ENCODE measurements at places on chromosomes 12 and 14. TPM values are rescaled to one million over a fixed set of nuclear protein-coding genes. Genes with fewer than 3 reads are reported as not detected.
A peak's percentile ranks its signal among the peaks of the same experiment; 100 is the strongest.

GRCh38 chr12:30997685-30998440, 71.3 kb downstream of the TSPAN11 start:
- no peaks in the 10 kb centered on the region for H3K27me3 ChIP-seq
- H3K27ac ChIP-seq: no peak overlapping the region
- no peak for DNase-seq
- no peaks in the 10 kb centered on the region for H3K4me1 ChIP-seq

The DPF3 gene
- 2.0 TPM for total RNA-seq

DNA sequence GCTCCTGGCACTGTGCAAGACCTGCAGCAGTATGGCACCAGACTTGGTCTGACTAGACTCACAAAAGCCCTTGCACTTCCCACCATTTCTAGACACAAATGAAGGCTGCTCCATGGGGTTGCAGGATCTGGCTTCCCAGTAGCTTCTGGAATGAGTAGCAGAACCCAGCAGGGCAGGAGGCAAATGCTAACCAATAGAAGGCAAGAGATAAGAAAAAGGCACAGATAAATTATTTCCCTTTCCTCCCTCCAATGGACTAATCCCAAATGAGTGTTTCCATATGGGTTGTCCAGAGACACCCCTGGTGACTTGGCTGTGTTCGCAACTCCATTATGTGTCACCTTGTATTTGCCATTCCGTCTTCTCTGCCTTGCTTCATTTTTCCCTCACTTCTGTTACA, 49.7 kb downstream of the KIF21A start:
- H3K4me3 ChIP-seq: no peak overlapping the region
- no peaks in the 10 kb centered on the region for H3K4me1 ChIP-seq
- H3K36me3 ChIP-seq: no peaks in the 10 kb centered on the region
- no peak overlapping the region for H3K27ac ChIP-seq

DNA sequence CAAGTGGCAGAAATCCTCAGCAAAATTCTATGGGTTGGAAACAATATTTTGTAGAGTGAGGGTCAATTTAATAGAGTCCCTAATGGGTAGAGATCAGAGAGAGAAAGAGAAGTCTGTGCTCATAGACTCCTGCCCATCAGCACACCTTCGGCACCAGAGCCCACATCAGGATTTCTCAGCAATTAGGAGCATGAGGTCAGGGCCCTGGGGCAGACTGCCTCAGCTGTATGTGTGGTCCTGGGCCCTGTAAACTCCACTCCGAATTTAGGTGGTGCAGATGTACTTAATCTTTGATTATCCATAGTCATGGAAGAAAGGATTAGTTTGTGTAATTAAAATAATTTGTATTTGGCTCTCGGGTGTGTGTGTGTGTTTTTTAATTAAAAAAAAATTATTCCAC, 372.6 kb downstream of the AEBP2 start:
- no peaks in the 10 kb centered on the region for H3K36me3 ChIP-seq
- no peaks in the 10 kb centered on the region for H3K27me3 ChIP-seq
- no peak for DNase-seq

The KRT6A gene
- total RNA-seq: not detected

DNA sequence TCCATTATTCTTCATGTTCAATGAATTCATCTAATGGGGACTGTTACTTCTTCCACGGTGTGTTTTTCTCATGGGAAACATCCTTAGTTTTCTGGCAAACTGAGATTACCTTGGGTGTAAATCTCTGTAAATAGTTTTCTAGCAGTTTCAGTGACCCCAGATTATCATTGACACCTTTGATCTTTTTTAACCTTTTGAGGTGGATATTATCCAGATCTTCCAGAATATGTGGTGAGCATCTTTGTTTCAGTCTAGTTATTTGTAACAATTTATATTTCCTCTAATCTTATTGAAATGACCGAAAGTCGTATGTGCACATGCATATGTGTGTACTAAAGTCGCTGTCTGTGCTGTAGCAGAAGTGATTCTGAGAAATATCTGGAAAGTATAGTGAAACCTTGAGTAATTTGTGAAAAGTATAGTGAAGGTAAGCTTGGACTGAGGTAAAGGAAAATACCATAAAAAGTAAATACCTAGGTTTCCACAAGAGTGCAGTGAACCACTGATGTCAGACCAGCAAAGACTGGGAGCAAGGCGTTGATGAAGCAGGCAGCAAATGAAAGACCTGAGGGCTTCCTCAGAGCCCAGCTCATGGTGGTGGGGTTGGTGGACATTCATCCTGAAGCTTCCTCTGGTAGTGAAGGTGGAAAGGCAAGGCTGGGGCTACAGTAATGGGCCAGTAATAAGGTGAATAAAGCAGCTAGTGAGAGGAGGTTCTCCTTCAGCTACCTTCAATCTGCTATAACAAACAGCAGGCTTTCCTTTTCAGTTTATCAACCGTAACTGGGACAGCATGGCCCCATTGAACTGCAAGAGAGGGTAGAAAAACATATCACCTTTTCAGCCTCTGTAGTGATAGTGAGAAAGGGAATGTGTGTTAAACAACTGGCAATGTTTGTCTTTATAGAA, 480.2 kb upstream of the FBXO33 start:
- no peak for DNase-seq
- H3K27ac ChIP-seq: no peak overlapping the region
- no peak overlapping the region for H3K4me3 ChIP-seq
- H3K36me3 ChIP-seq: no peaks in the 10 kb centered on the region
- H3K4me1 ChIP-seq: no peaks in the 10 kb centered on the region

GRCh38 chr14:75046275-75046674, 5.0 kb downstream of the MLH3 start:
- DNase-seq: no peak
- no peak overlapping the region for H3K27ac ChIP-seq
- H3K4me1 ChIP-seq: peaks cover 17% of the 10 kb centered on the region
- H3K36me3 ChIP-seq: peaks cover 8% of the 10 kb centered on the region
- H3K4me3 ChIP-seq: no peak overlapping the region

DNA sequence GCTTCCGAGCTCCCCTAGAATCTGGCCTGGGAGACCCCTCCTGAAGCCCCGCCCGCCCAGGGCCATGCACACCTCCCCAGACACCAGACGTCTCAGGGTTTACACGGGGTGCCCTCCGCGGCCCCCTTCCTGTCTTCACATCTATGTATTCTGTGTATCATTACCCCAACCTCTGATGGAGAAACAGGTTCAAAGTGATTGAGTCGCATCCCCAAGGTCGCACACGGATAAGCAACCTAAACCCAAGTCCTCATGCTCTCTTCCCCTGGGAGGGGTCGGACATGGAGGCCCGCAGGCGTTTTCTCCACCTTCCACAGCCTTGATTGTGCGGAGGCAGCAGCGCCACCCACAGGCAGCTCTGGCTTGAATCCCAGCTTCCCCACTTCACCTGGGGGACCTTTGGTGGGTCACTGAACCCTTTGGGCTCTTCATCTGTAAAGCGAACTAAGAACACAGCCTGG, 237.3 kb downstream of the BCL11B start:
- H3K4me1 ChIP-seq: no peaks in the 10 kb centered on the region
- no peak overlapping the region for H3K27ac ChIP-seq
- H3K4me3 ChIP-seq: no peak overlapping the region
- H3K27me3 ChIP-seq: no peaks in the 10 kb centered on the region

- peak; percentile 28 for DNase-seq
- H3K27me3 ChIP-seq: no peaks in the 10 kb centered on the region
- no peak overlapping the region for H3K4me3 ChIP-seq
- H3K36me3 ChIP-seq: no peaks in the 10 kb centered on the region
Observed at GRCh38 chr12:7645395-7646177, 20.1 kb downstream of the APOBEC1 start.

The TMEM121 gene
- total RNA-seq: 1.8 TPM

The MMP17 gene
- total RNA-seq: not detected

The SOCS4 gene
- 28.5 TPM for total RNA-seq

DNA sequence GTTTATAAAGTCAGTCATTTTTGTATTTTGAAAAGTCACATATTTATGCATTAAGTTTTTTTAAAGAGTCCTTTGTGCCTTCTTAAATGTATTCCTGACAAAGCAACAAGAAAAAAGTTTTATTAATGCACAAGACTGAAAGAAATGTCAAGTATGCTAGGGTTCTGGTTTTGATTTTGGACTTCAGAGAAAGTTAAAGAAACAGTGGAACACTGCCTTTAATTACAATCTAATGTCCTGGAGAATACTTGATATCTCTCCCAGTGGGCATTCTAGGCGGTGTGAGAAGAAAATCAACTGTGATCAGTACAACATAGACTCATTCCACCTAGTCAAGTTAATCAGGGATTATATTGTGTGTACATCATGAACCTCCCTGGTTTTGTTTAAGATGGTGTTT, 49.9 kb downstream of the PRICKLE1 start:
- no peaks in the 10 kb centered on the region for H3K4me1 ChIP-seq
- DNase-seq: no peak
- no peak overlapping the region for H3K4me3 ChIP-seq
- no peak overlapping the region for H3K27ac ChIP-seq
- no peaks in the 10 kb centered on the region for H3K27me3 ChIP-seq
- no peaks in the 10 kb centered on the region for H3K36me3 ChIP-seq

- no peaks in the 10 kb centered on the region for H3K36me3 ChIP-seq
- no peak for DNase-seq
- H3K27me3 ChIP-seq: no peaks in the 10 kb centered on the region
- H3K27ac ChIP-seq: no peak overlapping the region
Observed at GRCh38 chr12:120654656-120655055, 14.2 kb downstream of the CABP1 start.

GRCh38 chr12:14696265-14696741, at the start of gene GUCY2C:
Gene GUCY2C, minus strand, starts transcription at chr12:14696599. Its CDS starts 151 bp downstream, at chr12:14696448.
- H3K4me1 ChIP-seq: no peaks in the 10 kb centered on the region
- peaks cover 3% of the 10 kb centered on the region for H3K27me3 ChIP-seq
- no peak within 1 kb of the TSS for H3K4me3 ChIP-seq

- no peak for DNase-seq
Observed at GRCh38 chr14:47191700-47192099, 483.7 kb downstream of the MDGA2 start.

The MANSC1 gene
- total RNA-seq: 0.22 TPM

- no peaks in the 10 kb centered on the region for H3K36me3 ChIP-seq
- H3K27me3 ChIP-seq: no peaks in the 10 kb centered on the region
- no peak overlapping the region for H3K4me3 ChIP-seq
- H3K4me1 ChIP-seq: peaks cover 22% of the 10 kb centered on the region
- peak overlapping the region; percentile 3 for H3K27ac ChIP-seq
Observed at GRCh38 chr12:69274861-69275260, 35.5 kb downstream of the CPSF6 start.

The PTHLH gene
- not detected for total RNA-seq

The ZC3H10 gene
- total RNA-seq: 11.0 TPM

- H3K4me1 ChIP-seq: no peaks in the 10 kb centered on the region
- no peak overlapping the region for H3K4me3 ChIP-seq
- no peak overlapping the region for H3K27ac ChIP-seq
- no peak for DNase-seq
Observed at GRCh38 chr12:52238207-52238840, 5.3 kb downstream of the KRT7 start.

The TAS2R20 gene
- 2.2 TPM for total RNA-seq

The FGF23 gene
- total RNA-seq: not detected

DNA sequence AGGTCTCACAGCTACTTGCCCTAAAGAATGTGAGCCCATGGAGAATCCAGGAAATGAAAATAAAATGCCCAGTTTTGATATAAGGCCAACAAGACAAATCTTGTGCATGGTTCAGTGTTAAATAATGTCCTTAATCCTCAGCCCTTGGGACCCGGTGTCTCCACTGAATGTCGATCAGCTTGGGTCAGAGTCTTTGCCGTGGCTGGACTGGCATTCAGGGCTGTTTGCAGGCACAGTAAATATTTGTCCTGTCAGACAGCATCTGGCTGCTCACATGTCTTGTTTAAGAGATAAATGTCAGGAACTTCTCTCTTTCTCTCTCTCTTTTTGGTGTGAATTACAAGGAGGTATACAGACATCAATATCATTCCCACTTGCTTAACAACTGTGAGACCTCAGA, 452.5 kb downstream of the FUT8 start:
- no peaks in the 10 kb centered on the region for H3K36me3 ChIP-seq
- no peak overlapping the region for H3K27ac ChIP-seq
- peaks cover 43% of the 10 kb centered on the region for H3K4me1 ChIP-seq
- no peaks in the 10 kb centered on the region for H3K27me3 ChIP-seq

DNA sequence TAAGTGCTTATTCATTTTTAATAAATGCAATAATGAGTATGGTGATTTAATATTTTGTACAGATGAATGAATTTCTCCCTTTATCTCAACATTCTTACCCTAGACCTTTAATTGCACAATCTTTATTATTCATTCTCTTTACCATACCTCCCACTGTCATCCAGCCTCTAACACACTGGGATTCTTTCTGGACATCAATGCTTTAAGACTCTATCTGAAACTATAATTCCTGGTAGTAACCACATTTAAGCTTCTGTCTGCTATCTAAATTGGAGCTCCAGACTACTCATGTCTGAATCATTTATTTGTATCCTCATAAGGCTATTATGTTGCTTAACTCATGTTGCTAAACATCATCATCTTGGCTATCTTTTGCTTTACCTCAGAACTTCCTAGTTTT, 270.2 kb downstream of the ALG10B start:
- H3K36me3 ChIP-seq: no peaks in the 10 kb centered on the region
- H3K27ac ChIP-seq: no peak overlapping the region
- H3K4me1 ChIP-seq: no peaks in the 10 kb centered on the region
- H3K27me3 ChIP-seq: no peaks in the 10 kb centered on the region
- no peak for DNase-seq
- H3K4me3 ChIP-seq: no peak overlapping the region

The OR4L1 gene
- total RNA-seq: not detected

The DHRS2 gene
- total RNA-seq: not detected

DNA sequence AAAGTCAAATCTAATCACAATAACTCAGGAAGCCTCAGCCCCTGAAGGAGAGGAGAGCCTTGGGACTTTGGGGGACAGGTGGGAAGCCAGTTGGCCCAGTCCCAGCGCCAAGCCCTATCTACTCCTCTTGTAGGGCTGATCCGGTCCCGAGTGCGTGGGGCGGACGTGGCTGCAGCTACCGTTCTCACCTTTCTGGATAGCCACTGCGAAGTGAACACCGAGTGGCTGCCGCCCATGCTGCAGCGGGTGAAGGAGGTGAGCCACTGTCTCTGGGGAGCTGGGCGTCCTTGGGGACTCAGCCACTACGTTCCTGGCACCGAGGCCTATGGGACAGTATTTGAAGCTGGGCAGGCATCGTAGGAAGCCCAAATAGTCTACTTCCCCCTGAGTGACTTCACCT, 68.4 kb downstream of the GALNT16 start:
- no peak for DNase-seq
- H3K4me3 ChIP-seq: no peak overlapping the region
- H3K4me1 ChIP-seq: no peaks in the 10 kb centered on the region

GRCh38 chr14:54653712-54654469, 87.0 kb downstream of the SAMD4A start:
- H3K27ac ChIP-seq: no peak overlapping the region
- H3K4me3 ChIP-seq: no peak overlapping the region
- DNase-seq: no peak
- H3K4me1 ChIP-seq: no peaks in the 10 kb centered on the region
- H3K27me3 ChIP-seq: peaks cover 22% of the 10 kb centered on the region

The LUM gene
- total RNA-seq: not detected

DNA sequence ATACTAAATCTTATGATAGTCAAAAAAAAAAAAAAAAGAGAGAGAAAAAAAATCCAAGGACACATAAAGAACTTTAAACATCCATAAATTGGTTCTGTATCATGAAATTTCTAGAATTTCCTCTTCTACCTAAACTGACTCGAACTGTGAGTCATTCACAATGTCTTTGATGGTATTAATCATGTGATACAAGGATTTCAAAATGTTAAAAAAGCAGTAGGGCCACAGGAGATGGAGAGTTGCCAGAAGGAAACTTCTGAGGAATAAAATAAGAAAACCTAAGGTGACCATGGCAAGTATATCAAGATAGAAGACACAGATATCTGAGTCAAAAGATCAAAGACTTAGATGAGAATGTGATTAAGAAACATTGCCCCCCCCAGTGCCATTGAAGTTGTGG, 1320.9 kb upstream of the FLRT2 start:
- no peaks in the 10 kb centered on the region for H3K36me3 ChIP-seq
- H3K27ac ChIP-seq: no peak overlapping the region
- no peaks in the 10 kb centered on the region for H3K4me1 ChIP-seq
- no peak for DNase-seq
- H3K27me3 ChIP-seq: no peaks in the 10 kb centered on the region
